ENCODE measurements at places on chromosomes 2 and 18. TPM values are rescaled to one million over a fixed set of nuclear protein-coding genes. Genes with fewer than 3 reads are reported as not detected.
A peak's percentile ranks its signal among the peaks of the same experiment; 100 is the strongest.

GRCh38 chr2:181005326-181005655, 24.9 kb downstream of the UBE2E3 start:
- no peak overlapping the region for H3K27ac ChIP-seq
- no peaks in the 10 kb centered on the region for H3K27me3 ChIP-seq
- peaks cover 9% of the 10 kb centered on the region for H3K4me1 ChIP-seq

DNA sequence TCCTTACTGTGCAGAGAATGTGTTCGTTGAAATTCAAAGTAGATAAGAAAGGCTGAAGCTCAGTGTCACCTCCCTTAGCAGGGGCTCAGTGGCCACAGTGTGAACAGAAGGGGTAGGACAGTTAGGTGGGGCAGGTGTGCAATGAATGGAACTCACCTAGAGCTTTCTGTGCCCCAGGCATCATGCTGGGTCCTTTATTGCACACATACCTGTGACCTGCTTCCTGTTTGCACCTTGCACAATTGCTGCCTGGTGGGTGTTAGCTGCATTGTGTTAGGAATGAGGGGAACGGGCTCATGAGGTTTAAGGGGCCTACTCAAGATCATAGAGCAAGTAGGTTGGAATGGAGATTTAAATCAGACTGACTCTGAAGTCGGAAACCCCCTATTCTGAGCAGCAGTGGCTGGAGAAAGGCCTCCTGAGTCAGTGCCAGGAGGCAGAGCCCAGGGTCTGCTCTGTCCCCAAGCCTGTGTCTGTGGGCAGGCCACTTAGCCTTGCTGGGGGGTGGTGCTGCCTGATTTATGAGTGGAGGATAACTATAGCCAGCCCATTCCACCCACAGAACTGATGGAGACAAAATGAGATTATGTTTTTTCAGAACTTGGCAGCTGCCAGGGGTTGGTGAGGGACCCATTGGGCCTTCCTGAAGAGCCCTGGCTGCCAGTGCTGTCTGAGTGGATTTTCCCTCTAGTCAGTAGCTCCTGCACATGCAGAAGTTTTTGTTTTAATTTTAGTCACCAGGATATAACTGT, 76.2 kb downstream of the NPAS2 start:
- H3K27ac ChIP-seq = no peak overlapping the region
- no peak for DNase-seq
- no peaks in the 10 kb centered on the region for H3K27me3 ChIP-seq
- H3K4me1 ChIP-seq = no peaks in the 10 kb centered on the region
- H3K36me3 ChIP-seq = no peaks in the 10 kb centered on the region
- H3K4me3 ChIP-seq = no peak overlapping the region

Gene SERPINB2
- not detected for total RNA-seq

DNA sequence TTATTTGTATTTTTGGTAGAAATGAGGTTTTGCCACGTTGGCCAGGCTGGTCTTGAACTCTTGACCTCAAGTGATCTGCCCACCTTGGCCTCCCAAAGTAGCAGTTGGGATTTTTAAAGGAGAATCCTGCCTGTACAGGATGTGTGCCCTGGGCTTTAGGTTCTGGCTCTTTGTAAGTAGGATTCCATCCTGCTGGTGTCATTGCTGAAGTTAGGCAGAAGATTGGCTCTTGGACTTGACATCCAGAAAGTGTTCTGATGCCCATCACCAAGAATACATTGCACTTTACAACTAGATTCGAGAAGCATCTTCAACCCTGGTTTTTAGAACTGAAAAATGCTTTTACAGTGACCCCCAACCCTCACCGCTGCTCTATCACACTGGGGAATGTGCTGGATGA, 4.4 kb upstream of the TWIST2 start:
- no peak for DNase-seq
- H3K36me3 ChIP-seq = no peaks in the 10 kb centered on the region
- H3K4me1 ChIP-seq = no peaks in the 10 kb centered on the region
- H3K27ac ChIP-seq = no peak overlapping the region
- no peak overlapping the region for H3K4me3 ChIP-seq

GRCh38 chr2:195038153-195038552, 618.9 kb upstream of the SLC39A10 start:
- H3K27ac ChIP-seq = no peak overlapping the region
- no peak for DNase-seq
- H3K4me3 ChIP-seq = no peak overlapping the region
- no peaks in the 10 kb centered on the region for H3K36me3 ChIP-seq

DNA sequence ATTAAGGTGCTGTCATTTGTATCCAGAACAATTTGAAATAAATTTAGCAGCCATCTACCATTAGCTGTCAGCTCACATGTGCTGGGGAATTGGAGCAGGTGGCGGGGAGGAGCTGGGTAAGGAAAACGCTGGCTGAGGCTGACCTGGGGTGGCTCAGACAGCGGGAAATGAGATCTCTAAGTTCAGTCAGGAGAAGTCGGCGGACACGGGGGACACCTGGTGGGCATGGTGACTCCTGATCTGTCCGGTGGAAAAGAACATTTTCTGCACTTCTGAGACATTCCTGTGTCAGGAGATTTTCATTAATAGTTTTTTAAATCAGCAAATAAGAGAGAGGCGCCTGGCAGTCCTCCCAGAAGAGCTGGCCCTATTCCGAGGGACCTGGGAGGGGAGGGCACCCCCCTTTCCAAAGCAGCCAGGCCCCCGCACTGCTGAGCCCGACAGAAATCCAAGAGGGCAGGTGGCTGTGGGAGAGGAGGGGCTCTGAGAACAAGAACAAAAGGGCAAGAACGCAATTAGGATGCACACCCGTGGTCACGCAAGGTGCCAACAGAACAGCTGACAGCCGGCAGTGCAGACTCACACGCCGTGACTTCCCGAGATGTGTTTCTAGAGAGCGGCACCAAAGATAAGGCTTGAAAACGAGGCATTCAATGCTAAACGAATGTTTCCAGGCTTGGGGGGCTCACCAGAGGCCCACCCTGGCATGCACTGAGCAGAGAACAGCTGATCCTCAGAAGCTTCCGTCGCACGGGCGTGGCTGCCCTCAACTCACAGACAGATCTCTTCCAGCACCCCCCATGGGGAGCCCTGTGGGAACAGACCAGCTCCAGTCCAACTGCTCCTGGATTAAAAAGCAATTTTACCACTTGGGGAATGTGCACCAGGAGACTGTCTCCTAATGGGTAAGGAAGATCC, 26.4 kb downstream of the SLC66A2 start:
- H3K27me3 ChIP-seq = no peaks in the 10 kb centered on the region
- H3K4me1 ChIP-seq = no peaks in the 10 kb centered on the region
- no peak overlapping the region for H3K27ac ChIP-seq

Gene CHPF
- 301 TPM for total RNA-seq

DNA sequence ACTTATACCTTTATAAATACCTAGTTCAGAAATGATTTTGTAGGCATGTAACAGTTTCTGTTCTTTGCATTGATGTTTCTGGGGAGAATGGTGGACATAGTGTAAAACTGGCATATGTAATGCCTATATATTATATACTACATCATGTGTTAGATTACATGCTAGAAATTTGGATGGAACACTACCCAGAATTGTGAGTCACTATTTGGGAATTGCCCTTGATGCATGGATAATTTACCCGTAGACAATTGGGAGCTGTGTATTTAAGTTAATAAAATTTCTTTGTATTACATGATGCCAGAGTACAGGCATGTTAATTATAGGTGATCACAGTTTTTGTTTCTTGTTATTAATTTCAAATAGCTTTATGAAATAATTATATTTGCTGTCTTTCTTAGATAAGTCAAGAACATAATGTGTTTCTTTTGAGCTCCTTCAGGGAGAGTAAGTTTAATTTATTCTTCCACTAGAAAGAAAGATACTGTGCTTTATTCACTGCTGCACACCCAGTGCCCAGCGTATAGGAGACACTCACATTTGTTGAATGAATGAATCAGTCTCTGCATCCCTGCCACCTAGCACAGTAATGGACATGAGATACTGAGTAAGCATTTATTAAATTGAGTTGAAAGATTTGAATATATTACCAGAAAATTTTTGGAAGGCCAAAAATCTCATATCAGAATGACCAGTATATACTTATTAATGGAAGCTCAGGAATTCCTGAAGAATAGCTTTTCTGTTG, 16.9 kb downstream of the ACSL3 start:
- peaks cover 21% of the 10 kb centered on the region for H3K4me1 ChIP-seq
- DNase-seq = no peak
- no peaks in the 10 kb centered on the region for H3K27me3 ChIP-seq
- no peaks in the 10 kb centered on the region for H3K36me3 ChIP-seq
- H3K27ac ChIP-seq = peak overlapping the region; percentile 7

Gene SATB2
- total RNA-seq = 1.4 TPM

Gene ATP6V1B1
- total RNA-seq = 3.0 TPM

GRCh38 chr2:43155851-43156411, 70.5 kb downstream of the ZFP36L2 start:
- H3K36me3 ChIP-seq = no peaks in the 10 kb centered on the region
- no peak overlapping the region for H3K4me3 ChIP-seq
- H3K4me1 ChIP-seq = peaks cover 13% of the 10 kb centered on the region
- no peak for DNase-seq
- no peaks in the 10 kb centered on the region for H3K27me3 ChIP-seq

DNA sequence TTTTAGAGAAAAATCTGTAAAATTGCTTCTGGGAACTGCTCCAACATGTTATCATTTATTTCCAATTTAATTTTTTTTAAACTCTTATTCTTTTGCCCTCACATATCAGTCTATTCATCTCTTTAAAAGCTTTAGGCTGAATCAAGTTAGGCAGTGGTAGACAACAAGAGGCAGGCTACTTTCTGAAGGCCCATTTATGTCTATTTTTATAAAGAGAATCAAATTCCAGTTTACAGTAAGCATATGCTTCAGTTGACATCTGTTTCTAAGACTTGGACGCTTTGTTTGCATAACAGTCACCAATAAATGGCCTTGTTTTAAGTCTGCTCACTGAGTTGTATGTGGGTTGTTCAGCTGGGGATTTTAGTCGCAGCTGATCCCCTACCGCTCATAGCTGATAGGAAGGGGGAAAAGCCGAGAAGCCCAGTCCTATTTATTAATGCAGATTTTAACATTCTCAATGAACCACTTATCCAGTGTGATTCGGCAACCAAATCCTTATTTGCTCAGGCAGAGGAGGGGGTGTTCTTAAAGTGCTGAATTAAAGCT, 260.4 kb upstream of the SIX3 start:
- H3K4me1 ChIP-seq = peaks cover 20% of the 10 kb centered on the region

DNA sequence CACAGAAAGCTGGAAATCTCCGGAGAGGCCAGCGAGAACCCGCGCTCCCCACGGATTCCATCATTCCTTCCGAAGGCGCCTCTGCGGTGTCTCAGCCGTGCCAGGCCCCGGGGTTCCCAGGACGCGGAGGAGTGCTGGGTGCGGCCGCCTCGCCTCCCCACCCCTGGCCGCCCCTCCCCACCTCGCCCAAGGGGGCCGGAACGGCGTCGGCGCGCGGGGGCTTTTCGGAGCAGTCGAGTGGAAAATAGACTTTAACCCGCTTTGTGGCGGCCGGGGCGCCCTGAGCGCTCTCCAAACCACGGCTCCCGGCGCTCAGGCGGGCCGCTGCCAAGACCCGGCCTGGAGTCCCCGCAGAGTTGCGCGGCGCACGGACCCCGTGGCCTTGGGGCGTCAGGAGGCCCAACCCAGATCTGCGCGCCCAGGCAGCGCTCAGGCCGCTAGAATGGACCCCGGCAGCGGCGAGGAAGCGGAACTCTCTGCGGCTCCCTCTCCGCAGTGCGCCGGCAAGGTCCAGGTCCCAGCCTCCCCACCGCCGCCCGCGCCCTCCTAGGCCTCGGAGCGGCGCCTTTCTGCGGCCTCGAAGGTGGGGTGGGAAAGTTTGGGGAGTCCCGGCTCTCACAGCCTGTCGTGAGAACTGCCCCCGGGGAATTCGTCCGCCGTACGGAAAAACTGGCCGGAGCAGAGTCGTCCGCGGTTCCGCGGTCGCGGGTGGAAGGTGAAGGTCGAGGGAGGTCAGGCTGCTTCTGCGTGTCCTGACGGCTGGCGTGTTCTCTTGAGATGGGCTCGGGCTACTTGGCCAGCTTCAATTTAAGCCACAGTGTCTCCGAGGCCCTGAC, 1.2 kb upstream of the EMX1 start:
- H3K27me3 ChIP-seq = peaks cover 100% of the 10 kb centered on the region
- no peak overlapping the region for H3K27ac ChIP-seq
- DNase-seq = peak; percentile 76
- peak overlapping the region; percentile 21 for H3K4me3 ChIP-seq
- no peaks in the 10 kb centered on the region for H3K4me1 ChIP-seq

GRCh38 chr2:240204431-240205276, 64.2 kb upstream of the OTOS start:
- H3K4me1 ChIP-seq = no peaks in the 10 kb centered on the region
- DNase-seq = no peak
- no peak overlapping the region for H3K27ac ChIP-seq
- H3K27me3 ChIP-seq = no peaks in the 10 kb centered on the region
- H3K36me3 ChIP-seq = no peaks in the 10 kb centered on the region

DNA sequence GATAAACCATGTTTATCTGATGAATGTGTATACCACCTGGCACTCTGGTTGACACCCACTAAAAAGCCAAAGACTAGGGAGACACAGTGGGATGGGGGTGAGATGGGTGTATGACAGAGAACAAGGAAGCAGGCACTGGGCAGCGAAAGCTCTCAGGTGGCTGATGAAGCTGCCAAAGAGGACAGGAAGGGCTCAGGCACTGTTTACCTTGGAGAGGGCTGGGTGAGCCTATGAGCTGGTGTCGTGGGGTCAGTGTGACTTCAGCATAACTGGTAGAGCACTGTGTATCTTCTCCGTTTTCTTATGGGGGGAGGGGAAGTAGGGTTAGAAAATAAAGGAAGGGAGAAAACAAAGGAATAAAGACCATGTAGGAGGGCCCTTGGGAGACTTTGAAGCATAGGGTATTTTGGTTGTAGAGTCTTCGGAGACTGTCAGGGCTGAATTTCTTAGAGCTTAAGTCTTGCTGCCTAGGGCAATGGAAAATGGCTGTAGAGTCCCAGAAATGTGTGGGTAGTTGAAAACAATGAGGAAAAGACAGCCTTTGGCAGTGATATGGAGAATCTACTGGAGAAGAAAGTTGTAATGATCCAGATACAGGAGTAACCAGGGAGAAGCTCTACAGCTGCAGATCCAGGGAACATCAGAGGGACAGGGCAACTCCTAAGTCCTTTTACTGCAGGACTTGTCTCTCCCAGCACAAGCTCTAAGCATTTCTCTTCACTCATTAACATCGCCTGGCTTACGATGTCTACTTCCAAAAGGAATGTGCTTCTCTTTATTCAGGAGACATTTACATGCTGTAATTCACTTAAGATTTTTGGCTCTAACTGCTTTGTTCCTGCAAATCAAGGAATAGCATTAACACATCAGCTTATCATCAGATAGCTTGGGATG, 120.0 kb downstream of the AQP4 start:
- H3K27ac ChIP-seq = no peak overlapping the region
- DNase-seq = no peak
- H3K27me3 ChIP-seq = no peaks in the 10 kb centered on the region
- no peaks in the 10 kb centered on the region for H3K36me3 ChIP-seq

GRCh38 chr2:19098467-19099160, 259.8 kb downstream of the OSR1 start:
- H3K27ac ChIP-seq = no peak overlapping the region
- H3K36me3 ChIP-seq = no peaks in the 10 kb centered on the region
- H3K27me3 ChIP-seq = no peaks in the 10 kb centered on the region
- H3K4me1 ChIP-seq = no peaks in the 10 kb centered on the region
- DNase-seq = no peak
- no peak overlapping the region for H3K4me3 ChIP-seq

Gene HOXD4
- total RNA-seq = not detected

Gene B3GNT7
- 15.8 TPM for total RNA-seq

All from cardiac muscle cell (in vitro differentiated cells and primary cell).